ENCODE measurements at places on chromosomes 7 and 10.

- DNase-seq = no peak
Observed at GRCh38 chr10:132458071-132458585, 61.1 kb downstream of the PWWP2B start.

GRCh38 chr10:119701861-119702260, 24.0 kb upstream of the INPP5F start:
- DNase-seq = no peak

GRCh38 chr7:155973451-155973997, 161.3 kb upstream of the SHH start:
- no peak for DNase-seq

DNA sequence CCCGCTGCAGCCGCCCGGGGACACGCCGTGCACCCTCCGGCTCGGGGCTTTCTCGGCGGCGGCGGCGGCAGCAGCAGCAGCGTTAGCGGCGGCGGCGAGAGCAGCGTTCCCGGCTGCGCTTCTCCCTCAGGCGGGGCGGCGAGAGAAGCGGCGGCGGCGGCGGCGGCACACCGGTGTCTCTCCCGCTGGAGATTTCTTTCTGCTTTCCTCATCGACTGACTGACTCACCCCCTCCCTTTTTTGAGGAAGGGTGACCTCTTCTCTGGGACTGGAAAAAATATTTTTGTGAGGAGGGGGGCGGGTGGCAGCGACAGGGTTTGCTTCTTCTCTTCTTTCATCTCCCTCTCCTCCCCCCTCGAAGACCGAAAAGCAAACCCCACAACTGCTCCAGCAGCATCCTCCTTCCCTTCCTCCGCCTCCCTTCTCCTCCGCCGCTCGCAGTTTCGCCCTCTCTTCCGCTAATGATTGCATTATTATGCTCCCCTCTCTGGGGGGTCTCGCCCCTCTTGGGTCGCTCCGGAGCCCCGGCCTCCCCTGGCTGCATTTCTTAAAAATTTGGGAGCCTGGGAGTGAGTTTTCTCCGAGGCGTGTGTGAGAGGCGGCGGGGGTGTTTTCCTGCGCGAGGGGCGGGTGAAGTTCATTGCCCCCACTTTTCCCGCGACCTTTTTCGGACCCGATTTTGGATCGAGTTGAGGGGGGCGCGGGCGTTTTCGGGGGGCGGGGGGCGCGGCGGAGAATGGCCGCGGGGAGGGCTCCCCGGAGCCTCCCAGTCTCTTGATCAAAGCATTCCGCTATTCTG, 411 bp downstream of the AUTS2 start:
- DNase-seq = no peak

DNA sequence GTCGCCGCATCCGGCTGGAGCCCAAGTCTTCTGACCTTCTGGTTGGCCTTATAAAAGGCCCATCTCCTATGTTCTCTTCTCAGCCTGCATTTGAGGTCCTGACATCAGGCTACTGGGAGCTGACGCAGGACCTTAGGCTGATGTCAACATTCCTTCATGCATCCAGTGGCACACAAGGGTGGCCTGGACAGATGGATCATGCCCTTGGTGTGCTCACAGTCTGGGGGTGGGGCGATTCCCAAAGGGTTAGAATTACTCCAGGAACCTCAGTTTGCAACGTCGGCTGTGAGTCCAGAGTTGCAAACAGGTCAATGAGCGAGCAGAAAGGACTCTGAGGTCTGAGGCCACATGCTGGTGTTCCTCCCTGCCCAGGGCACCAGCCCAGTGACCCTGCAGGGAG, 8.2 kb upstream of the CLIP2 start:
- DNase-seq = no peak

- DNase-seq = no peak
Observed at GRCh38 chr7:155233311-155234157, 64.1 kb upstream of the INSIG1 start.

GRCh38 chr10:123212640-123213039, 58.4 kb downstream of the BUB3 start:
- DNase-seq = no peak

DNA sequence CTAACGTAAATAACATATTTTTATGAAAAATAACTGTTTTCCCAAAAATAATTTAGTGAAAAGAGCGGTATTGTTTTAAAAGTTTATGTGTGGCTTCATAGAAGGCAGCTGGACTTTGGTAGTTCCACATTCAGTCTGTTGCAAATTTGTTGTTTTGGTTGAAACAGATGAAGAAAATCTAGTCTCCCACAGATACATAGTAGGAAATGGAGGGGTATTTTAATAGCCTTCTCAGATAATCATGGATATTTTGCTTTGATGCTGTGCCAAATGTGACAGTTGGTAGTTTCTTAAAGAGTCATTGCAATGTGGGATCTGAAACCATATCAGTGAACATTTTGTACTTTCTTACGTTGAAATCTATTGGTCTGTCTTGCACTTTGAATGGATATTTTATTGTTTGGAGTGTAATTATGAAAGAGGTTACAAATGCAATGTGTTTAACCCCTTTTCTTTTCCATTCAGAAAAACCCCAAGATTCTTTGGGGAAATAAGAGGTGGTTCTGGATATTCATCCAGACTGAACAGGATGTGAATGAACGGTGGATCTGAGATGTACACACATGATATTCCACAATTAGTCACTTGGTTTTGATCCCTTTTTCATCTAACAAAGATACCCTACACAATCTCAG, 10.4 kb downstream of the ZNF365 start:
- no peak for DNase-seq

GRCh38 chr10:107616031-107616430, 451.5 kb upstream of the SORCS1 start:
- DNase-seq = no peak

GRCh38 chr7:80923211-80923612, 4.4 kb upstream of the SEMA3C start:
- DNase-seq = no peak

GRCh38 chr10:47381103-47381395, 3.0 kb downstream of the ZNF488 start:
- DNase-seq = no peak

DNA sequence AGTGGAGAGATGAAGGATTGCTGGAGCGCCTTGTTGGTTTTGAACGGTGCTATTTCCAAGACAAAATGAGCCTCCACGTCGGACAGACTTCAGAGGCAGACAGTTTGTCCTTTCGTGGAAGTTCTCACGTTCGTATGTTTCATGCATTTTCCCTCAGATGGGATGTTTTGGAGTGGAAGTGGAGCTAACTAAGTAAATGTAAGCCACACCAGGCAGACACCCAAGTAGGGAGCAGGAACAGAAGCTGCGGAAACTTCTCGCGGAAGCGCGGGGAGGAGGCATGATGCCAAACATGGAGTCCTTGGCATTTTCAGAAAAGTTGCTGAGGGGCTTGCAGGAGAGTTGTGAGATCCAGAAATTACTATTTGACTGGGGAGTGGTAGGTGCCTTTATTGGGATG, 145.6 kb upstream of the PRR15 start:
- DNase-seq = no peak

DNA sequence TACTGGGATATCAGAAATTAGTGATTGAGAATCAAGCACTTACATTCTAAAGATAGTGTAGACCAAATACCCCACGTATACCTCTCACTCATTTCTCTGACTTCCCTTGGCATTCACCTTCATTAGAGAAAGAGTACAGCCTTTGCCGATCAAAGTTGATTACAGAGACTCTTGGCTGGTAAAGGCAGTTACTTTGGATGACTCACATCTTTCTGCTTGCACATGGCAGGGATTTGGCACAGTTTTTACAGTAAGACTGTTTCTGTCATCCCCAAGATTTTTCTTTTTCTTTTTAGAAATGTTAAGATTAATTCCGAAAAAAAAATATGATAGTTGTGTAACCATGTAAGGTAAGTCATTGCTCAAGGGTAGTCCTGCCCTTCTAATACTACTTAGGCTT, 143.0 kb downstream of the TSPAN12 start:
- no peak for DNase-seq

DNA sequence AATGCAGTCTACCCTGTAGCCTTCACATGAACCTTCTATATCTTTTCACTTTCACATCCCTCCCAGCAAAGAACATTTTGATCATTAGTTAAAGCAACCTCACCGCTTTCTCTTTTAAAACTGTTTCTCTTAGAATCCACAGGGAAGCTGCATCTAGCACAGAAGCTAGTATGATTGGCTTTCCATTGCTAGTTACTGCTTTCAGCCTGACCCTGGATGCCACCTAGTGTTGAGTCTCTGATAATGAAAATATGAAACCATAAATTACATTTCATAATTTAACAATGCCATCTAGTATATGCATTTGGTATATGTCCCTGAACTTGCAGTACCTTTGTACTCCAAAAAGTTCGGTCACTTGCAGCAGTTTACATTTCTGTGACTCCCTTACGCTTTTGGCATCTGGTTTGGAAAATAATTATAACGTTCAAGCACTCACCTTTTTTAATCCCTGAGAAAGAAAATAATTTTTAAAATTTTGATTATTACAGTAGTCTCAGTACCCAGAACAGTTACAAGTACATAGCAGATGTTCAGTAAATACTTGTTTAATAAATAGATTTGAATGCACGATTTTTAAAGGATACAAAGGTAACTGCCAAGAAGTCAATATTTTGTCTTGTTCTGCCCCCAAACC, 22.7 kb downstream of the CISD1 start:
- DNase-seq = peak; percentile 51

DNA sequence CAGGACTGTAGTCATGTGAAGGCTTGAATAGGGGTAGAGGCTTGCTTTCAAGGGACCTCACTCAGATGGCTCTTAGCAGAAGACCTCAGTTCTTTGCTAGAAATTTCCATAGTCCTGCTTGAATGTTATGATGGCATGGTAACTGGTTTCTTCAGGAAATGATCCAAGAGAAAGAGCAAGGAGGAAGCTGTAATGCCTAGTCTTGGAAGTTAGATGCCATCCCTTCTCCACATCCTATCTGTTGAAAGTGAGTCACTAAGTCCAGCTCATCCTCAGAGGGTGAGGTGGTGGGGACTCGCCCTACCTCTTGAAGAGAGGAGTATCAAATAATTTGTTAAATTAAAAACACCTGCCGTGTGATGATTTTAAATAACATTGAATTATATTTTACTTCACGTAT, 4.6 kb downstream of the MGAM start:
- DNase-seq = no peak

DNA sequence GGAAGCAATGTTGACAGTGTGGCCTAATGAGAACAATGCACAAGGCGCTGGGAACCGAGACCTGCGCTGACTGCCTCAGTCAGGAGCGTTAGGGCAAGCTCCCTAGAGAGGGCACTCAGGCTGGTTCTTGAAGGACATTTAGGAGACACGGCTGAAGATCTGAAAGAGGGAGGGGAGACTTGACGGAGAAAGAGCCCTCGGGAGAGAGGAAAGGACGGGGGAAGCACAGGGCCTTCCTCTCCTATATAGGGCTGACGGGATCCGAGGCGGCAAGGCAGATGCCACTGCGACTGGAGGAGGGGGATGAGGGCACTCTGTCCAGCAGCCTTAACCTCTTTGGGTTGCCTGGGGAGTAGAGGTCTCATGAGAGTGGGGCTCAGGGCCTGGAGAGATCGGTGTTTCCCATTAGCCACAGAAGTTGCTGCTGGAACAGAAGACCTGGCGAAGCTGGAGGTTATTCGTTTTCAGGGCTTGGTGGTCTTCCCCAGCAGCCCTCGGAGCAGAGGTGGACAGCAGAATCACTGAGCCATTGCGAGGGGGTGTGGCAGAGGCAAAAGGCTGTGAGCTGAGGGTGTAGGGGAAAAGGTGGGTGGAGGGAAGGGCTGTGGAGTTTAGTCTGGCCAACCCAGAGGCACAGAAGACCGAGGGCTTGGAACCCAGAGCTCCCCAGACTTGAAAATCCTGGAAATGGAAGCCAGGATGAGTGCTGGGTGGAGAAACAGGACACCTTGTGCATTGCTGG, 36.0 kb downstream of the CLEC2L start:
- DNase-seq = no peak

DNA sequence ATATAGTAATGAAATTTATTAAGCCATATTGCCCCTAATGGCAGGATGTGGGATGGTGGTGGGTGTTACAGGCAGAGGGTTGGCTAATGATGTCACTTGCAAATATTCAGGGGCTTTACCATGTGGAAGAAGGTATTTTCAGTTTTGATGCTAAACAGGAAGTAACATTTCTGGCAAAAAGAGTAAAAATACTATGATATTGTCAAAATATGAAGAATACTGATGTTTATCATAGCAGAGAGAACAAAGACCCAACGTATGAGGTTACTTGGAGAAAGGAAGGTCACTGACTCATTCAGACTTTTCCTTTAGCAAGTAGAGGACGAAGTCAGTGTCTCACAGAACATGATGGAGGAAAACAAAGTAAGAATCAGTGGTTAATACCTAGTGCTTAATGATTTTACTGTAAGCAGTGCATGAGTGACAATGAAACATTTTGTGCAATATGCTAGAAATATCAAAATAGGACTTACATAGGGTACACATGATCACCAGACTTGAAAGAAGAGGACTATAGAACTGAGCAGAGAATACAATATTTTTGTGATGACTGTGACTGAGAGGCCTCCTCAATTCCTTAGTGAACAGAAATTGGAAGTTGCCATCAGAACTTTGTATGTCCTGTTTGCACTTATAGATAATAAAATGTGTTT, 89.7 kb upstream of the STEAP4 start:
- DNase-seq = no peak

DNA sequence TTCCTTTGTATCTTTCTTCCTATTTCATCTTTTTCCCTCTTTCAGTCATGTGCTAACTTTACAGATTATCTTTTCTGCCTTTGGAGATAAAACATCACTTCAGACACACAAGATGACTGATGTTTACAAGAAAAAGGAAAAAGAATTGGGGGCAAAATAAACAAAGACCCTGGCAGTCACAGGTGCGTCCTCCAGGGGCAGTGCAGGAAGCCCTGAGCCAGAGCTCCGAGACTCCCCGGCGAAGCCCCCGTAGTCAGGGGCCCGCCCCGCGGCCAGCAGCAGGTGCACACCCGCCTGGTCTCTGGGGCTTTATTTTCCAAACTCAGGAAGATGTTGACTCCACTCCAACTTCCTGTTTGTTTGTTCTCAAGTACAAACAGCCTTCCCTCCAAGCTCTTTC, 10.2 kb downstream of the STK32C start:
- no peak for DNase-seq

- peak; percentile 58 for DNase-seq
Observed at GRCh38 chr10:2978111-2978510, 89.2 kb upstream of the PFKP start.

GRCh38 chr10:36111676-36112075, 469.6 kb upstream of the FZD8 start:
- no peak for DNase-seq

DNA sequence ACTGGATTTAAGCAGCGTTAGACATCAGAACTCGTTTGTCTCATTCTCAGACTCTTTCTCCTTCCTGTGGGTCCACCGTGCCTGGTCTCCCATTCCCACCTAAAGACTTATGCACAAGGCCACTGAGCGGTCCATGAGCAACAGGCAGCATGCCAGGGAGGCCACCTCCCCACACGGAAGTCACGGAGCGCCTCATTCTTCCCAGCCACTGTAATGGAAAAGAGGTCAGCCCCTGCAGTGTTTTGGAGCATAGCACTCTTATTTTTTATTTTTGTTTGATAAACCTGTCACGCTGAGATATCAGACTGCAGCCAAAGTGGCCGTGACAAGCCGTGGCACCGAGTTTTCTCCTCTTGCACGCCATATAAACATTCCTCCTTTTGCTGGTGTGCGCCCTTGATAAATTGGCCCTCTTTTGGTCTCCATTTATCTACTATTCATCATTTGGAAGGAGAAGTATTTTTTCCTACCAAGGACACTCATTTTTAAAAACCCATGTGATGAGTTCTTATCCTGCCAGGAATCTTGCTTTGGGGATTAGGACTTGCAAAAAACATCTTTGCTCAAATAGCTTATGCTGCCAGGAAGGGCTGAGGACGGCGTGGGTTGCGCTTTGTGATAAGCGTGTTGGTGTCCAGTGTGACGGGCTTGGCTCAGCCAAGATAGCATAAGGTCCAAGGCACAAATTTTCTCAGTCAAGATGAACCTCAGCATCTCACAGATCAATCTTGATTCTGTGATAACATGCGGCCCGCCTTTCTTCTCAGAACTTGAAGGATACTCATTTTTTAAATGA, 206.0 kb downstream of the CCDC3 start:
- peak; percentile 13 for DNase-seq
